ENCODE measurements at places on chromosomes 1 and 21.

DNA sequence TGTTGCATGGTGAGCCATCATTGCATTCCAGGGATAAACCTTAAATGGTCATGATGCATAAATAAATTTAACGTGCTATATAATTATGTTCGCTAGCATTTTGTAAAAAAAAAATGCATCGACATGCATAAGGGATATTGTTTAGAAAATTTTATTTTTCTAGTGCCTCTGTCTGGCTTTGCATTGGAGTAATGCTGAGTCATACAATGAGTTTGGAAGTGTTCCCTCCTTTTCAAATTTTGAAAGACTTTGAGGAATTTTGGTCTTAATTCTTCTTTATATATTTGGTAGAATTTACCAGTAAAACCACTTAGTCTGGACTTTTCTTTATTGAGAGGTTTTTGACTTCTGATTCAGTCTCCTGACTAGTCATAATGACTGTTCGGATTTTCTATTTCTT is 4.9 kb downstream of the MNDA start:
- DNase-seq, result no peak

DNA sequence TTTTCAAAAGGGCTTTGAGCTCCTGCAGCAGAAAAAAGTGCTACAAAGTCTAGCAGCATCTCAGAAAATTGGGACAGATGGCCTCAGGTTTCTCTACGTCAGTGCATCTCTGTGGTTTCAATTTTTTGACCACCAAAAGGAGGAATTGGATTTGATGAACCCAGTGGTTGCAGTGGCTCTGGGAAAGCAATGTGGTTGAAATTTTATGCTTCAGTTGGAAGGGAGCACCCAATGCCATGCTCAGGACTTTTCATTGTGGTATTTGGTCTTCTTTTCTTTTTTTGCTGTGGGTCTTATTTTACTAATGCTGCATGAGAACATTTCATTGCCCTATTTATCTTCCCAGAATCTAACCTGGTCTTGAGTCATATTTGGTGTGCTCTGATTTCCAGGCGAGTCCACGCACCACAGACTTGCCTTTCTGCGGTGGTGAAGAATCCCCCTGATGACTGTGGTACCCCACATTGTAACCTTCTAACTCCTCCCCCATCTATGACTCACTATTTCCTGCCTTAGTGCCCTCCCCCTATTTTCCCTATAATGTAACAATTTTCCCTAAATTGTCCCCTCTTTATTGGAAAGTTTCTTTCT is 56.7 kb downstream of the S1PR1 start:
- DNase-seq, result peak; percentile 34

GRCh38 chr1:153493343-153493960 is 33.0 kb upstream of the S100A7 start:
- DNase-seq, result no peak

GRCh38 chr1:153527683-153528040 is 8.1 kb downstream of the S100A6 start:
- DNase-seq, result no peak

- DNase-seq, result no peak
Observed at GRCh38 chr21:28714777-28715464, 277.8 kb downstream of the LTN1 start.

GRCh38 chr1:3188150-3188971 is 119.4 kb downstream of the PRDM16 start:
- DNase-seq, result no peak

GRCh38 chr1:211534545-211535291 is 42.8 kb upstream of the RD3 start:
- DNase-seq, result no peak

- DNase-seq, result no peak
Observed at GRCh38 chr1:102074874-102075273, 78.1 kb upstream of the OLFM3 start.

DNA sequence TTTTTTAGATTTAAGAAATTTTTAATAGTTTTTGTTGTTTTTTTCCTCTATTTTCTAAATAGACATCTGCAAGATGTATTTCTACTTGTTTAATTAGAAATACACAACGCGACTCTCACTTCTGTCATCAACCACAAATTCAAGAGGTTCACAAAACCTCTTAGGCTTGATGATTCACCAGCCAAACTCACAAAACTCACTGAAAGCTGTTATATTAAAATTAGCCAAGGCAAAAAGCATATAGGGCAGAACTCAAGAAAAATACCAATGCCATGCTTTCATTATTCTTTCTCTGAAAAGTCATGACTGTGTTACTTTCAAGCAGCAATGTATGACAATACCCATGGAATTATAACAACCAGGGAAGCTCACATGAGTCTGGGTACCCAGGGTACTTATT is 487.0 kb upstream of the RGS18 start:
- no peak for DNase-seq

DNA sequence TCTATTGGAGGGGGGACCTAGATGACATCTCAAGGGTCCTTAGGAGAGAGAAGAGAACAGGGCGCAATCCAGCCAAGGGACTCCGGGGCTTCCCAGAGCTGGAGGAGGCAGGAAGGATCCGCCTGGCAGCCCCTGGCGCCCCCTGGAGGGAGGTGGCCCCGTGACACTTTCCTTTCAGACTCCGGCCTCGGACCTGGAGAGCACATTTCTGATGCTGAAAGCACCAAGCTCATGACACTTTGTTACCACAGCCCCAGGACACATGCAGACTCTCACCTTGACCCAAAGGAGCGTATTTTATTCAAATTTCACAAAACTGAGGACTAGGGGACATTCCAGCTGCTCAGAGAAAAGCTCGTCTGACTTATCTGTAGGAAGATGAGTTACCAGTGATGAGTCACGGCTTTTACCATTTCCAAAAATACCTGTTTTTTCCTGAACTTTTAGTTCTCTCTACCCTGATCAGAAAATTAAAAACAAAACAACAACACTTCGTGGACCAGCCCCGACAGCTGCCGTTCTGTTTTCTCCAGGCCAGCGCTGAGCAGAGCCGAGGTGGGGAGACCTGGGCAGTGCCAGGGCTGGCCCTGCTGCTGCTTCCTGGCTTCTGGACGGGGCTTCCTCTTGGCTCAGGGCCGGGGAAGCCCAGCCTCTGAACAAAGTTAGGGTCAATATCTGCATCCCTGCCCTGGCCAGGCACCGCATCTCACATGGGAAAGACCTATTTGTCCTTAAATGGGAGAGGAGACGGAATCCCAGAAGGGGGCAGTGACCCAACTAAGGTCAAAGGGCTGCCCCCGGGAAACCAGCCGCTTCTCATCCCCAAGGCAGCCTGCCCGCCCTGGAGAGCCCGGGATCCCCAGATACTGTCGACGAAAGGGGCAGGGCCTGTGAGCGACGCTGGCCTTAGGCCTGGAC is 21.6 kb upstream of the POFUT2 start:
- DNase-seq, result peak; percentile 34

DNA sequence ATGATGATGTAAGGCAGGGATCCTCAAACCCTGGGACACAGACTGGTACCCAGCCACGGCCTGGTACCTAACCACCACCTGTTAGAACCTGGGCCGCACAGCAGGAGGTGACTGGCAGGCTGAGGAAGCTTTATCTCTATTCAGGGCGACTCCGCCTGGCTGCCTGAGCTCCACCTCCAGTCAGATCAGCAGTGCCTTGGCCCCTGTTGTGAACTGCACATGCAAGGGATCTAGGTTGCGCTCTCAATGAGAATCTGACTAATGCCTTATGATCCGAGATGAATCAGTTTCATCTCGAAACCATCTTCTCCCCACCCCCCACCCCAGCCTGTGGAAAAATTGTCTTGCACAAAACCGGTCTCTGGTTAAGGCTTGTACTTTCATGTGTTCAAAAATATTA is 4.2 kb downstream of the RNPC3 start:
- peak; percentile 46 for DNase-seq

- DNase-seq, result no peak
Observed at GRCh38 chr1:172870901-172871606, 179.7 kb downstream of the TNFSF18 start.

DNA sequence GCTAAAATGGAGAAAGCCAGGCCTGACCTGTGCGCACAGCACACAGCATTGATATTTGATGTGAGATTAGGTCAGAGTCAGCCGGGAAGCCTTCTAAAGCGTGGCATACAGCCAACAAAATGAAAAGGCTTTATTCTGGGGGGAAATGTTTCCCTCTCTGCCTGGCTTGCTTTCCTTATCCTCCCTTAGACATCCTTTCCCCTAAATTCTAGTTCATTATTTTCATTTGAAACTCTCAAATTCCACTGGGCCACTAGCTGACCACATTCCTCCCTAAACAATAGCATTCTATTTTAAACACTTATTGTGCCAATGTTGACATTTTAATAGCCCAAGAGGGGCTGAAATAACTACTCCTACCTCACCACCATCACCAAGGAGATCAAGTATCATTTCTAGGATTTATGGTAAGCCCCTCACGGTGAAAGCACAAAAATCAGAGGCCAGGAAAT is 49.4 kb downstream of the LEPR start:
- DNase-seq, result no peak

- DNase-seq, result no peak
Observed at GRCh38 chr1:176789571-176790090, 326.7 kb downstream of the PAPPA2 start.

GRCh38 chr1:23185381-23185780 is 16.7 kb upstream of the LUZP1 start:
- no peak for DNase-seq

GRCh38 chr1:69201716-69202115 is 366.0 kb upstream of the LRRC7 start:
- no peak for DNase-seq

- DNase-seq, result no peak
Observed at GRCh38 chr1:3827813-3828307, 29.2 kb downstream of the CEP104 start.

DNA sequence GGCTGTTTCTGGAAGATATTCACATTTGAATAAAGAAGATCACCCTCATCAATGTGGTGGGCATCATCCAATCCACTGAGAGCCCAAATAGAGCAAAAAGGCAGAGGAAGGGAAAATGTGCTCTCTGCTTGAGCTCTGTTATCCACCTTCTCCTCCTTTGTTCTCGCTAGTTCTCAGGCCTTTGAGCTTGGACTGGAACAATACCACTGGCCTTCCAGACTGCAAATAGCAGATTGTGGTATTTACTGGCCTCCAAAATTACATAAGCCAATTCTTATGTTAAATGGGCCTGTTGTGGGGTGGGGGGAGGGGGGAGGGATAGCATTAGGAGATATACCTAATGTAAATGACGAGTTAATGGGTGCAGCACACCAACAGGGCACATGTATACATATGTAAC is 219.3 kb downstream of the C1orf94 start:
- no peak for DNase-seq

DNA sequence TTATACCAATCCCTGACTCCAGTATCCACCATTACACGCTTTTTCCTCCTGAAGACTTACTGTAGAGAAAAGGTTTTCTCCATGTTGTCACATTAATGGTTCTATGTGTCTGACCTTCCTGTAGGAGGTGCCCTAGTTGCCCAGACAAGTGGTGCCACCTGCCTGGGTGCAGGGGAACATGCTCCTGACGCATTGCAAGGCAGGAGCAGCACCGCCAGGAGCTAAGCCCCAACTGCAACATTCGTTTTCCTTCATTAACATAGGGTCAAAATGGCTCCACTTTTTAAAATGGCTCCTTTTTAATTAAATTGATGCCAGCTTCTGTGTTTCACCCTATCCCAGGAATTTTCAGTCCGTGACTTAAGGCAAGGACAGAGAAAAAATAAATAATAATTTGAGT is 220.1 kb upstream of the SAMSN1 start:
- DNase-seq, result no peak

DNA sequence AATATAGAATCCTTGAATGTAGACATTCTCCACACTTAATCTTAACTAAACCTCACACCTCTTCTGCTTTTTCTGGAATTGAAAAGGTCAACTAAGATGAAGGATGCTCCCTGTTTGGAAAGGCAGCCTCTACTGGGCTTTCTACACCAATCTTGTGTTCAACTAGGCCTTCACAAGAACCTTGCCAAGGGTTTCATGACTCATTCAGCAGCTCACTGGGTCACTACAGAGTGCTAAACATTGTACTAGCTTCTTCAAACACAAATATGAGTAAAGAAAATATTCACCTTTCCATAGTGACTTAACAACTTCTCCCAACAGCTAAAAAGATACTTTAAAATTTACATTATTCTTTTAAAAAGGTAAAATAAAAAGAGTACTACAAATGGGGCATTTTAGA is 135.3 kb upstream of the PRMT6 start:
- DNase-seq, result no peak

GRCh38 chr1:225762444-225762843 is 15.2 kb upstream of the SRP9 start:
- no peak for DNase-seq

GRCh38 chr1:68919075-68919474 is 422.2 kb upstream of the DEPDC1 start:
- no peak for DNase-seq

- DNase-seq, result no peak
Observed at GRCh38 chr1:111227434-111227833, at the start of gene CHI3L2. CHI3L2 (plus strand) TSS chr1:111227713; CDS start chr1:111227730, 17 bp downstream.

- no peak for DNase-seq
Observed at GRCh38 chr1:201015551-201016091, 7.9 kb downstream of the KIF21B start.
